ENCODE measurements at places on chromosomes 5 and 9.
A peak's percentile ranks its signal among the peaks of the same experiment; 100 is the strongest.

DNA sequence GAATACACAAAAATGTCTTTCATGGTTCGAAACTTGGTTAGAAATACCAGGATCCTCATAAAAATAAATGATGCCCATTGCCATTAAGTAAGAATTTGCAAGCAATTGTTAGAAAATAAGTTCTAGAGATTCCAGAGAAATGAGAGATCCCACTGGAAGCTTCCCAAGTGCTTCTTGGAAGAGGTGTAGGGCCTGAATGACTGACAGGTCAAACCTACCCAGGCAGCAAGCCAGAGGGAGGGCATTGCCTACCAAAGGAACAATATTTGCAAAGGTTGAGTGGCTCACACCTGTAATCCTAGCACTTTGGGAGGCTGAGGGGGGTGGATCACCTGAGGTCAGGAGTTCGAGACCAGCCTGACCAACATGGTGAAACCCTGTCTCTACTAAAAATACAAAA, 777.0 kb upstream of the WWC1 start:
- no peak for DNase-seq

GRCh38 chr5:114391321-114391720, 29.5 kb downstream of the KCNN2 start:
- DNase-seq: no peak

- no peak for DNase-seq
Observed at GRCh38 chr9:125262294-125262991, 817 bp downstream of the GAPVD1 start.

- DNase-seq: no peak
Observed at GRCh38 chr5:141783947-141784296, 94.3 kb downstream of the PCDH1 start.

DNA sequence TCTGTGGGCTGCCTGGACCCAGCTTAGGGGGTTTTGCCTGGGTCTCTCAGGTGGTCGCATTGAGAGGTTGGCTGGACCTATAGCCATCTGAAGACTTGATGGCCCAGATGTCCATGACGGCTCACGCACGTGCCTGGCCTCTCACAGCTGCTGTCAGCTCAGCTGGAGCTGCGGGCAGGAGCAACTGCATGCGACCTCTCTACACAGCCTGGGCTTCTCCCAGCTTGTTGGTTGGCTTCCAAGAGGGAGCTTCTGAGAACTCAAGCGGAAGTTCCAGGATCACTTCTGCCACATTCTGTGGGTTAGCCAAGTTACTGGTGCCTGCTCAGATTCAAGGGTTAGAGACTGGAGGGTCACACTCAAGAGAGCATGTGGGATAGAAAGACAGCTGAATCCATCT, 99.2 kb downstream of the DAPK1 start:
- no peak for DNase-seq

- DNase-seq: no peak
Observed at GRCh38 chr9:81292056-81292805, 397.1 kb downstream of the TLE1 start.

DNA sequence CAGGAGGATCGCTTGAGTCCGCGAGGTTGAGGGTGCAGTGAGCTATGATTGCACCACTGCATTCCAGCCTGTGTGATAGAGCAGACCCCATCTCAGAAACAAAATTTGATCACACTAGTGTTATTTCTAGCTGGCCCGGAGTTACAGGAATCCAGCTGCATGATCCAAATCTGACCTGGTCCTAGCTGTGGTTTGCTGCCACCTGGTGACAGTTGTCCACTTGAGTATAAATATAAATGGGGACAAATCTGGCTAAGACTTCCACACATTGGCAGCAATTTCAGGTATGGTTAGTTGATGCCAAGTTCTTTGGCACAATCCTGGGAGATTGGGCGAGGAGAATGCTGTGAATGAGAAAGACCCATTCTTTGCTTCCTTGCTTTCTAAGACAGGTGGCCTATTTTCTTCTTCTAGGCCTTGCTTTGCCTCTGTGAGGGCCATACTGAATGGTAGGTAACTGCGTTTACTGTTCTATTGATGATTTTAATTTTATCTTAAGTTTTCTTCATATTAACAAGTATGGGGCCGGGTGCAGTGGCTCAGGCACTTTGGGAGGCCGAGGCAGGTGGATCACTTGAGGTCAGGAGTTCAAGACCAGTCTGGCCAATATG, 35.4 kb downstream of the UBE2R2 start:
- DNase-seq: peak; percentile 66

GRCh38 chr5:179296150-179296821, 49.0 kb downstream of the ADAMTS2 start:
- DNase-seq: no peak
